Cortex of kidney (tissue), 1 donor: ENCODE measurements at places on chromosomes 5 and 9.

- DNase-seq: no peak
These were observed 22.4 kb downstream of the MAML1 start for GRCh38 chr5:179755022-179755421.

- DNase-seq: no peak
These were observed 2.9 kb upstream of the CCDC192 start for GRCh38 chr5:127700237-127700766.

GRCh38 chr9:136230365-136230764, 15.2 kb downstream of the QSOX2 start:
- DNase-seq: no peak

DNA sequence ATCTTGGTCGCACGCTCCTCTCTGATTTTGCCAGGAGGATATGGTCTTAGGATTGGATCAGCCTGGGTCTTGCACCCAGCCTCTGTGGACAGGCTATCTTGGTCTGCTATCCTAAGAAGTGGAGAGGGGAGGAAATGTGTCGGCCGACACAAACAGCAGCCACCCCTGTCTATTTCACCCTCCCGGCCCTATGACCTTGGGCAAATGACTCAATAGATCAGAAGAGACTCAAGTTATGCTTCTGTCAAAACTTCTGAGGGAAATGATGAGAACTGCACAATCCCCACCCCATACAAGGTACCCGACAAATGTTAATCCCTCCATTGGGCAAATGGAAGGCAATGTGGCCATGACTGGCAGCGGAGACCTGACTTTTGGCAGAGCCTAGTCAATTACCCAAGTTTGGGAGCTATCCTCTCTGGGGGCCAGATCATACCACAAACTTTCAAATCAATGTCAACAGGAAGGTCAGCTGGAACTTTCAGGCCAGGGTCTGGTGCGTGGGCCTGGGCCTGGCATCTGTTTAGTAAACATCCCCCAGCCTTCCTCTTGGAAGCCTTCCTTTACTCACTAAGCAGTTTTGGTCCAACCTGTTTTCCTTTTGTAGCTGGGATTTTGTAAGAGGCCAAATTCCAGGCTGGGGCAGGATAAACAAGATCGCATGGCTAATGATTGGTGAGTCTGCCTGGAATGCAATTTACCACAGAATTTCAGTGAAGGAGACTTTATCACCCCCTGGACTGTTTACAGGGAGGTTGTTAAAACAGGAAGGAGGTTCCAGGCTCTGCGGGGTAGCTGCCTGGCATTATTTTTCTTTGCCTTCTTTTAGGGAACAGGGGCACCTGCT, 64.2 kb upstream of the CPEB4 start:
- no peak for DNase-seq

DNA sequence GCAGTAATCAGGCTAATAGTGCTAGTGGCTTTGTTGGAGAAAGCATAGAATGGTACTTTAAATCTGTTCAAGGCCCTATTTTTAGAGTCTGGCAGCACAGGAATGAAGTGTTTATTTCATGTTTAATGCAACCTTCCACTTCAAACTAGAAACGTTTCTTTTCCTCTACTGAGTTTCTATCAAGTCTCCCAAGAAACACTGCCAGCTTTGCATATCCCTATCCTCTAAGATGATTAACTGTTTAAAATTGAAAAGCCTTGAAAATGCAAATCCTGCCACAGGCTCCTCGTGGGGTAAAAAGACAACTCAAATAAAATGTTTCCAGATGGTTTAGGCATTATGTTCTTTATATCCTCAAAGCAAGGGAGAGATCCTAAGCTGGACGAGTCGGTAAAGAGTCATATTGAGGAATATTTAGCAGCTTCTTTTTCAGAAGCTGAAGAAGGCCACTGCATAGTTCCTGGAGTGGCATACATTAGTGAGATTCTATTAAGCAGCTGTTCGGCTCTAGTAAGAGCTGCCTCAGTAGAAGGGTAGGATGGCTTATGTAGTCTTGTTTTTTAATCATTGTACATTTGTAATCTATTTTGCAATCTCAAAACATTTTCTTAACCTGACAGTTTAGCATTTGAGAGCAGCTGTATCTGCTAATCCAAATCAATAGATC, 251.2 kb downstream of the CHSY3 start:
- no peak for DNase-seq

DNA sequence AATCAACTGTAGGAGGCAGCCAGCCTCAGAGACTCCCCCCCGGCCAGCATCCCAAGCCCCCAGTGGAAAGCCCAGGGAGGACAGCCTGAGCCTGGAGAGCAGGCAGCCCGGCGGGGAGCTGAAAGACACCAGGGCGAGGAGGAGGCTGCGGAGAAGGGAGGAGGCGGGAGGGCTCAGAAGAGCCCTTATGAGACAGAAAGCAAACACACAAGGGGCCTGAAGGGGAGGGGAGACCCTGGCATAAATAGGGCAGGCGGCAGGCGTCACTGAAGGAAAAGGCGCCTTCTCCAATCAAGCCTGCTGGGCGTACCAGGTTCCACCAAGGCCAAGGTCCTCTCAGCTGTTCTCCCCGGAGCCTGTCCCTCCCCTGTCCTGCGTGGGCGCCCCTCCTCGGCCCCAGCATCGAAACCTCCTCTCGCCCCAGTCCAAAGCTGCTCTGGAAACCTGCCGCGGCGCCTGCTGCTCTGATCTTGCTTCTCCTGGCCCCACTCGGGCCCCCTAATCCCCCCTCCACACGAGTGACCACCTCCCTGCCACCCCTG, 1.3 kb downstream of the SLC9A3 start:
- no peak for DNase-seq

GRCh38 chr9:119802621-119803020, 433.4 kb upstream of the BRINP1 start:
- DNase-seq: no peak

DNA sequence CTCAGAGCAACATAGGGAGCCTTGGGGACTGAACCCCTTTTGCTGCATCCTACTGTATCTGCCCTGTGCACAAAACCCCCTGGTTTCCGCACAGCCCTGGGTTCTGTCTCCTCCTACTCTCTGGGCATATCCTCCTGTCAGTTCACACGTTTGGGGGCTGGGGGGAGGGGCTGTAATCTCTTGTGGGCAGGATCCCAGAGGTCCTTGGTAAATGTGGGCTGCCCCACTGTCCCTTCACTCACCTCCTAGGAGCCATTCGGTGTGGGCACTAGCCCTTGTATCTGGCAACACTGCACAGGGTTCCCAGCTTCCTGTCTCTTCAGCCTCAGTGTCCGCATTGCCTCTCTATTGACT, 271.8 kb upstream of the DMAC1 start:
- no peak for DNase-seq

DNA sequence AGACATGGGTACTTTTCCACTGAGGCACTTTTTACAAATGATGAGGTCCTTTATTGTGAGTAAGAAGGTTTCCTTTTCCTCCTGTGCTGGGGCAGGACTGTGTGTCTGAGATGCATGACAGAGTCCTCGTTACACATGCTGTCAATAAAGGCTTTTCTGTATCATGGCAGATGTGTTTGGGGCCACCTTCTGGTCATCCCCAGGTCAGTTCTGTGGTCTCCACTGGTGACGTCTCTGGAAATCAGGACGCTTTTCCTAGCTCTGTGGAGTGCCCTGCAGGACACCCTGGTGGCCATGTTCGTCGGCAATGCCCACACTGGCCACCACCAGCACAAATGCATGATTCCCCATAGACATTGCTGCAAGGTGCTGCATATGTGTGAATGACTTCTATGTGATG, 2.8 kb downstream of the CMBL start:
- DNase-seq: no peak

DNA sequence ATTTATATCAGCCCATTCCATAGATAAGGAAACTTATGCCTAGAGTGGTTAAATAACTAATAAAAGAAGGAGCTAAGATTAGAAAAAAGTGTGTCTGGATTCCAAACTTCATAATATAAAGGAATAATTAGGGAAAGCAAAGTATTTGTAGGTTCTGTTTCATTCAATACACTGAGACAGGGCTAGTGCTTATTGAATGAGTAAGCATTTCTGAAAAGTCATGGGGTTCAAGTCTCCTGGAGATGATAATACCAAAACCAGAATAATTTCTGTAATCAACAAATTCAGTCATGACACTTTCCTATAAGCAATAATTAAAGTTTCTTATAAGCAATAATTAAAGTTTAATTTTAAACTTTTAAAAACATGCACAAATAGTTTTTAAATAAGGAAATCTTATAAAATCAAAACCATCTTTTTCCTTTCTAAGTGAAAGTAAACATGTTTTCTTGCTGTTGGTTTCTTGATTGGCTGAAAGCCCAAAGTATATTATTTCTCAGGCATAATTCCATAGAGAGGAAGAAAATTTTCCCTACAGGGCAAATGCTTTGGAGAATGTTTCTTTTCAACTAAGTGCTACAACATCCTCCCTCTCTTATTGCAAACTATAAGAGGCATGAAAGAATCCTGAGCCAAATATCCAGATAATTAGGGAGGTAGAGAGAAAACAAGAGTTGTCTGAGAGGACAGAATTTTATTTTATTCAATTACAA, 510.2 kb downstream of the PRELID2 start:
- no peak for DNase-seq

DNA sequence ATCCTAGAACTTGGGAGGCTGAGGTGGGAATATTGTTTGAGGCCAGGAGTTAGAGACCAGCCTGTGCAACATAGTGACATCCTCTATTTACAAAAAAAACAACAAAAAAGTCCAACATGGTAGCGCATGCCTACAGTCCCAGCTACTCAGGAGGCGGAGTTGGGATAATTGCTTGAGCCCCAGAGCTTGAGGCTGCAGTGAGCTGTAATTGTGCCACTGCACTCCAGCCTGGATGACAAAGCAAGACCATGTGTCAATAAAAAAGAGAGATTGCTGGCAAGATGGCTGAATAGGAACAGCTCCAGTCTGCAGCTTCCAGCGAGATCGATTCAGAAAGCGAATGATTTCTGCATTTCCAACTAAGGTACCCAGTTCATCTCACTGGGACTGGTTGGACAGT, 54.8 kb upstream of the FBXL17 start:
- no peak for DNase-seq

GRCh38 chr5:40010436-40010835, 585.7 kb upstream of the DAB2 start:
- no peak for DNase-seq

DNA sequence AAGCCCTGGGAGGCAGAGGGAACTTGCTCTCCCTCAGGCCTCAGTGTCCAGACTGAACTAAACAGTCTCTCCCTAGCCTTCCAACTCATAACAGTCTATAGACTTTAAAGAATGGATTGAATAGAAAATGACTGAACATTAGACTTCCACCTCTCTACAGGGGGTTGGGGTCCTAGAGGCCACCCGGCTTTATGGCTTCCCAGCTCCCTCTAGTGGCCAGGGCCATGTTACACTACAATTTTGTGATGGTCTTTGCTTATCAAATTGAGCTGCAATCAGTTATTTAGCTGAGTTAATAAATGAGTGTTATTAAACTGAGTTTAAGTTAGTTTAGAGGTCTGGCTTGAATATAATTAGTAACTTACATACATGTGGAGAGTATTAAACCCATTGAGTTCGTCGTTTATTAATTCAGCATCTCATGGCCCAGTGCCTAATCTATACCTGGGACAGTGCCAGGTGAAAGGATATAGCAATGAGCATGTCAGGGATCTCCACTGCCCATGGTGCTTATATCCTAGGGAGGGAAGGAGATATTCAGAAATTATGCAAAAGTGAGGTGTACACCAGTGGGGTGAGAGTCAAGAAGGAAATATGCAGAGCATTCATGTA, 105.2 kb downstream of the SH3TC2 start:
- DNase-seq: no peak

DNA sequence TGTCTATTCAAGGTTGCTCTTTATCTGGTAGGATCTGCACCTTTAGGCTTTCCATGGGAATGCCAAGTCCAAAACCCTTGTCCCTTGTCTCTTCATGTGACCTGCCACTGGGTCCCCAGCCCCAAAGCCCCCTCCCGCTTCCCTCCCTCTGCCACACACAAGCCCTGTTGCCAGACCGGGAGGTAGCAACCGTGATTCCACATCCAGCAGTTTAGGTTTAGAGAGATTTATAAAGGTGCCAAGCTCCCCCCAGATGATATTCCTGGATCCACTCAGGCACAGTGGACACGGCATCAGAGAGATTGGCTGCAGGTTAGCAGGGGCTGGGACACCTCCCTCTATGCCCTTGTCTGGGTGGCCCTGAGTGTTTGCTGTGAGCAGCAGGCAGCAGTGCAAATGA, 504.7 kb downstream of the CCDC171 start:
- DNase-seq: no peak

DNA sequence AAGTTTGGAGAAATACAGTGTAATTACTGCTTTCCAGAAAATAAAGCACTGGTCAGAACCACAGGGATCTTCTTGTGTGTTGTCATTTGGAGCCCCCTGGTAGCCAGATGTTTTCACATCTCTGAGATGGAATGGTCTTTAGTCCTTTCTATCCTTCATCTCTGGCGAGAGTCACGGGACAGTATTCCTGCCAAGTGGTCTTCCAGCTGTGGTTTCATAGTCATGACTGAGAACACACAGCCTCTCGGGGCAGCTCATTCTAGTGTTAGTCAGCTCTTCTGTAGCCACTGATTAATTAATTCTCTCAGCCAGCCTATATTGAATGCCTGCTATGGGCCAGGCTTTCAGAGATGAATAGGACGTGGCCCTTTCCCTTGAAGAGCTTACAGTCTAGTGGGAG, 34.1 kb downstream of the HMGXB3 start:
- no peak for DNase-seq

GRCh38 chr5:150177721-150178120, 11.1 kb downstream of the CDX1 start:
- DNase-seq: no peak

- no peak for DNase-seq
These were observed 150.5 kb downstream of the SNX18 start for GRCh38 chr5:54668096-54668495.

- DNase-seq: no peak
These were observed 45.7 kb downstream of the BNC2 start for GRCh38 chr9:16824545-16825330.

GRCh38 chr5:138972230-138972629, 97.1 kb upstream of the LRRTM2 start:
- no peak for DNase-seq

DNA sequence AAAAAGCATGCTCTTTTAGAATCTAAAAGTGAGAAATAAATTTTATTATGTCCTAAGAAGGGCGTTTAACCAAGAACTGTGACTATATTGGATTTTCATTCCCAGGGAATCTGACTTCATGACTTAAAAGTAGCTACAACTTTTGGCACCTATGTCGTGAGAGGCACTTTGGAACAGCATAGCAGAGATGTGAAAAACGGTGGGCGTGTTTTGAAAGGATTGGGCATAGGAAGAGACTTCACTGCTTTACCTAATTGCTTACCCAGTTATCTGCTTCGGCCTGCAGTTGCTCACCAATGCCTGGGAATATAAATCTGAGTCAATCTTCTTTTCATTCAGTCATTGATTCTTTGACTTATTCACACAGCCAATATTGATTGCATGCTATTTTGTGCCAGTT, 363.4 kb downstream of the DNAH5 start:
- no peak for DNase-seq

- DNase-seq: no peak
These were observed 49.6 kb upstream of the FOXE1 start for GRCh38 chr9:97803167-97804058.

- DNase-seq: no peak
These were observed 437.8 kb downstream of the ARHGEF28 start for GRCh38 chr5:74063821-74064220.

GRCh38 chr5:98510143-98510985, 263.1 kb upstream of the RGMB start:
- no peak for DNase-seq
